ENCODE measurements at places on chromosomes 3 and 15.
A peak's percentile ranks its signal among the peaks of the same experiment; 100 is the strongest.

- no peak for DNase-seq
Measured at GRCh38 chr15:79919090-79919748, 22.4 kb upstream of the MTHFS start.

GRCh38 chr3:33868309-33868708 is 69.9 kb downstream of the PDCD6IP start:
- DNase-seq, result no peak

DNA sequence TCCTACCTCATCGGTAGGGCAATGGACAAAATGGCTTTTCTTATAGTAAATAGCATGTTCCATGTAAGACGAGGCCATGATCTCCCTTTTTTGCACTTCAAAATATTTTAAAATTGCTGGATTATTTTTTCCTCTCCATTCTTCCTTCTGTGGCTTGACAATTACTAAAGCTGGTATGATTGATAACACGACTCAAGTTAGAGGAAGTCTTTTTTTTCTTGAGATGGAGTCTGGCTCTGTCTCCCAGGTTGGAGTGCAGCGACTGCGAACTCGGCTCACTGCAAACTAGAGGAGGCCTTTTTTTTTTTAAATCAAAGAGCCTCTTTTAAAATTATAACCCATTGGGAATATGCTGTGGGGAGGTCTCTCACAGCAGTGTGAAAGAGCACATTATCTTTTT is 124.5 kb upstream of the TBL1XR1 start:
- DNase-seq, result no peak

- no peak for DNase-seq
Measured at GRCh38 chr3:172782235-172782634, 31.7 kb downstream of the ECT2 start.

DNA sequence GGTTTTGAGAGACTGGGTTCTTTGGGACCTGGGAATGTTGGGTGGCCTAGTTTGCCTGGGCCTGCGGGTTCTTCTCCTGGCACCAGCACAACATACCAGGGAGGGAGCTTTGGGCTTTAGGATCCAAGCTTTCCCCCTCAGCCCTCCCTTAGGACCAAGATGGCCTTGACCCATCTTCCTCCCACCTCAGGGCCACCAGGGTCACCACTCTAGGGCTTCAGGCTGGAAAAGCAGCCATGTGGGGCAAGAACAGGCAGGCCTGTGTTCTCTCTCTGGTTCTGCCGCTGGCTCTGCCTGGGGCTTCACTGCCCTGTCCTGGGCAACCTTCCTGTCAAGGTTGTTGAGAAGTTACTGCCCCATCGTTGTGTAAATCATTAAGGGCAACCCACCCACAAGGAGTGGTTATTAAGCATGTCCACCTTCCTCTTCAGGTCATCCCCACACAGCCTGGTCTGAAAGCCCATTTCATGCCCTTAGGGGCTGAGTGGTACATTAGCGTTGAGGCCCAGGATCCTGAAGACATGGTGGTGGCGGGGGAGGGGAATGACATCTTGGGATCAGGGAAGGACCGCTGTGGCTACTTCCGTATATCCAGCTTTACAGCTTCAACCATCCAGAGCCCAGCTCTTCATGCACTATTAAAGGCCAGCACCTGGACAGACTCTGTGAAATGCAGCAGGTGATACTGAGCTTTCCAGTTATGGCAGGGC is 652 bp downstream of the DUOX1 start:
- DNase-seq, result no peak

DNA sequence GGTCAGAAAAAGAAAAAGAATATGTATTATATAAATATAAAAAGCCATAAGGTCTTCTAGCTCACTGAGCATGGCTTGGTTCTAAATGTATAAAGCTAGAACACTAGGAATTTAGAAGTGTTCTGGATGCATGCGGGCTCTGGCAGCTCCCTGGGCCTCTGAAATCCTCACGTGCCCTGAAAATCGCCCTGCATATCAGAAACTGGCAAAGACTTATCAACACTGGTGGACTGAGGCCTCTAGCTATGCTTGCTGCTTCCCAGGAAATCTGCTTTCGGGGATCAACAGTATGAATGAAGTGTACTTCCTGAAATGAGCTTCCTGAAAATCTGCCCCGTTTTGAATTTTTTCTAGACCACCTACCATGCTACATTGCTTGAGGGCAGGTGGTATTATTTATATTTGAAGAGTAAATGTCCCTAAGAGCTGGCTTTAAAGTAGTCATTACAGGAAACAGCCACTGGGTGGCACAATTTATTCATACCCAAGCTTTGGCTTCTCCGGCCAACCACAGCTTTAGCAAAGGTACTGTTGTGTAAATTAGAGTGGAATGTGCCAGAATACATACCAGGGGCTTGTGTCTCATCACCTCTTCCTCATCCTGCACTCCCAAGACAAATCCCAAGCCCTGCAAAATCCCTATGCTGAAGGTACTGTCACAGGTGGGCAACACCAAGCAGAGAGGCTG is 17.7 kb downstream of the CRTAP start:
- DNase-seq, result no peak

DNA sequence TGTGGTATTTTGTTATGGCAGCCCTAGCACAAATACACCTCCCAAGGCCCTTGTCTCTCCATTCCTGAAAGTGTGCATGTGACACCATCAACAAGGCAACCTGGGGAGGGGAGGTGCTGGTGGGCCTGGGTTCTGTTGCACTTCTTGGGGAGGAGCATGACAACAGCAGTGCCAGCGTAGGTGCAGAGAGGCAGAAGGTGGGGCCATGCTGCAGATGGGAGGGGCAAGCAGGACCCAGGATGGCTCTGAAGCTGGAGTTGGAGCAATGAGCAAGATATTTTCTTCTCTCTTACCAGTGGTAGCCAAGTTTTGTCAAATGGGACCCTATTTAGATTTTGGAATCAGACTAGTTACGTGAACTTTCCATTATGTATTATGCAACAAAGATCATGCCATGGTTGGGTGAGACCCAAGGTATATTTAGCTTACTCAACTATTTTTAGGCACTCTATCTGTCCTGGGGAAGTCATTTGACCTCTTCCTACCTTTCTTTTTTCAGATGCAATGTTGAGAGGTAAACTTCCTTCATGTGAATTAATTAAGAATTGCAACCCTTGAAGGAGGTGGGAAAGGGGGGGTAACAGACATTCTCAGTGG is 3.4 kb downstream of the FYCO1 start:
- no peak for DNase-seq

GRCh38 chr3:21624524-21624923 is 126.5 kb downstream of the ZNF385D start:
- no peak for DNase-seq

GRCh38 chr3:194208709-194209108 is 72.8 kb downstream of the HES1 start:
- no peak for DNase-seq

- DNase-seq, result no peak
Measured at GRCh38 chr3:195221015-195221853, 49.7 kb downstream of the XXYLT1 start.

- DNase-seq, result no peak
Measured at GRCh38 chr15:53976844-53977392, 1.3 kb upstream of the UNC13C start.

GRCh38 chr15:78347586-78348543 is 7.7 kb downstream of the CRABP1 start:
- no peak for DNase-seq

DNA sequence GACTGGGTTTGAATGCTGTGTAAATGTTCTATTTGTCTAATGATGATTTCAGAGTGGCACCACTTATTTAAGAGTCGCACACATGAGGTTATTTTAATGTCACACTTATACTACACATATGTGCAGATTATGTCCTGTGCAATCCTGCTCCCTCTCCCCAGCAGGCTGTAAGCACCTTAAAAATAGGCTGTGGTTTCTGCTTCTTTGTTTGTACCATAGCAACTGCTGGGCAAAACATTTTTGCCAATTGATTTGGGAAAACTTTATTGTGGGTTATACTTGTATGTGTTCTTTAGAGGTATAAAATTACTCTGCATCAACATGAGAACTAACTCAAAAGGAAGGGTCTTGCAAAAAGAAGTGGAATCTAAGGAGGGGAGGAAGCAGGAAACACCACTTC is 318.5 kb downstream of the NTRK3 start:
- DNase-seq, result no peak

GRCh38 chr3:178083906-178084866 is 452.1 kb upstream of the KCNMB2 start:
- no peak for DNase-seq

DNA sequence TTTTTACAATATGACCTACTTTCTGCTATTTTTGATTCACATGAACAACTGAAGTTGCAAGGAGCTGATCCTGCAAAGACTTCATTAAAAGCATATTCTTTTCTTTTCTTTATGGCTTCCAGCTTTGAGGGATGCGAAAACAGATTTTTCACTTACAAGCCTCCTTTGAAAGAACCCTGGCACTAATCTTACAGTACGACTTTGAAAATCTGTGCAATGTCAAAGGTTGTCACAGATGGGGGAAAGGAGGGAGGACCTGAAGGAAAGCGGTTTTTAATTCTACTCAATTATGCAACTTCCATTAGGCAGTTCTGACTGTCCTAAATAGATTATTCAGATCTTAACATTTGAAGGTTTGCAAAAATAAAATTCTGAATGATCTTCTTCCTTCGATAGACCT is 130.5 kb downstream of the TNIK start:
- no peak for DNase-seq

DNA sequence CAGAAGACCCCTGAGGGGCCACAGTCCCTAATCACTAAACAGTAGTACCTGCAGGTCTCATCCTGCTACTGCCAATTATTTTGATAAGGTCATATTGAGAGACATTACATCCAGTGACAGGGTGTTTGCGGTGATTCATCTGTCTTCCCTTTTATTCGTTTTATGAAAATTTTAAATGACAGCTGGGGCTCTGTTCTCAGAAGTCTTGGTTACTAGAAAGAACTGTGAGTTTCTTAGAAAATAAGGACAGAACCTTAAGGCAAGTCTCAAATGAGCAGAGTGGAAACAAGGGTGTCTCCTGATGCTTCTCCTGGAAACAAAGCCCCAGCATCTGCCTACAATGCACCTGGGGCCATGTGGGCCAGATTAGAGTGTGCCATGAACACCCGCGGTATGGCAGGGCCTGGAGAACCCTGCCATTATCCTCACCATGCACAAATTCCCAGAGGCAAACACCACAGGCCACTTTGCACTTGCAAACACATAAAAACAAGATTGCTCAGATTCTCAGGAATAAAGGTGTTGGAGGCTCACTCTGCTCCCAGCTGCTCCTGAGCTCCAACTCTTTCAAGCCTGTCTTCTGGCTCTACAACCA is 66.3 kb upstream of the IQSEC1 start:
- no peak for DNase-seq

DNA sequence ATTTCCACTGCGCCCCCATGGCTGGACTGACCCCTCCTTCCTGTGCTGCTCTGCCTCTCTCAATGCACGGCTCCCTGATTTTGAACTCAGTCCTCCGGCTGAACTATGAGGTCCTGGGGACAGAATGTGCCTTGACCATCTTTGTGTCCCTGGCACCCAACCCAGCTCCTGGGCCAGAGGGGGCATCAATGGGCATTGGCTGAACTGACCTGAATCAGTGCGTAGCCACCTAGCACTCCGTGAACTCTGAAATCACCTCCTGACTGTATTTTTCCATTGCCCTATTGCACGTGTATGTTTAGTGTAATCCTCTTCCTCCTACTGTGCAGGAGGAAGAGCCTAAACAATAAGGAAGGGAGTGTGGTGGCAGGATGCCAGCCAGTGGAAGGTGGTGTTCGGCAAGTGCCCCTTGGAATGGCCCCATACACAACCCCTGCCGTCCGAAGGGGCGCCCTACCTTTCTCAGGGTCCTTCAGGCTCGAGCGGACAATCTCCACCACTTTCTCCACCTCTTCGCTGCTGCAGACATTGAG is 33.5 kb downstream of the BDH1 start:
- no peak for DNase-seq

DNA sequence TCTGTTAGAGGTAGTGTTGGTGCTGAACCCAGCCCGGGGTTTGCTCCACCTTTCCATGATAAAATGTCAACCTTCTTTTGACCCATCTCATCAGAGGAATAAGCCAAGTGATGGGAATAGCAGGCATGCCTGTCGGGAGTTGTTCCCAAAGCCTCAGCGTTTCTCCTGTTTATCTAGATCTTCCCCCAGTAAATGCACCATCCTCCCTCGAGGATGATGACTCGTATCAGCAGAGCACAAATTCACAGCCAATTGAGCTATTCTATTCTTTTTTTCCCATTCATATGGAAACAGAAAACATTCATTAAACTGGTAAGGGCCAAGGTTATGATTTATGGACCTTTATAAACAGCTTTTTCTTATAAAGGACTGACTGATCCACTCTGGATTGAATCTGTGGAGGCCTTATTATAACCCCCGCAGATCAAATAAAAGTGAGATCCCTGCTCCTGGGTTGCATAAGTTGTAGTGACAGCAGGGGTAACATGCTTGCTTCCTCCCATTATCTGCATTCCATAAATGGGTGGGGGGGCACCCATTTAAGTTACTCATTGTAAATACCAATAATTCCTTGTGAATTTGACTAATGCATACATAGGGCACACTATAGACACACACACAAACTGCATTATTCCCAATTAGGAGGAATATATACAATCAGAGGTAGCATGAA is 207.3 kb downstream of the PLCL2 start:
- DNase-seq, result no peak

- no peak for DNase-seq
Measured at GRCh38 chr3:172675441-172676193, 35.2 kb downstream of the NCEH1 start.

- DNase-seq, result no peak
Measured at GRCh38 chr3:24687671-24688070, 193.0 kb upstream of the THRB start.

DNA sequence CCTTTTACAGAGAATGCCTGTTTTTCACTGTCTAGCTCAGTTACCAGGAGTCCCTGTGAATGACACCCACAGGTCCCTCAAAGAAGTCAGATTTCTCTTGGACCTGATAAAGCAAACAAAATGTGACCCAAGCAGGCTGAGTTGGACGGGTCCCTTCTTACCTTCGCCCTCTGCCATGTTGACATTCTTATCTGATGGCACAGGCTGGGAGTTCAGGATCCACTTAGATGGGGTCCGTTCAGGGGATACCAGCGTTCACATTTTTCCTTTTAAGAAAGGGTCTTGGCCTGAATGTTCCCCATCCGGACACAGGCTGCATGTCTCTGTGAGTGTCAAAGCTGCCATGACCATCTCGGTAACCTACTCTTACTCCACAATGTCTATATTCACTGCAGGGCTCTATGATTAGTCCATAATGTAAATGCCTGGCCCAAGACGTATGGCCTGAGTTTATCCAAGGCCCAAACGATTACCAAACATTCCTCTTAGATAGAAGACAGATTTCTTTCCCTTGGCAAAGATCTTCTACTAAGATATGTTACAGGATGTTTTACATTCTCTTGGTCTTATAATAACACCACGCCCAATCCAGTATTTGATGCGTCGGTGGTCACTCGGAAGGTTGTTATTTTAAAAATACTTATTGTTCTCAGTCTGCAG is 179.1 kb downstream of the THSD4 start:
- DNase-seq, result no peak

GRCh38 chr3:178491751-178492150 is 44.5 kb upstream of the KCNMB2 start:
- DNase-seq, result no peak

GRCh38 chr3:150082898-150083654 is 112.4 kb upstream of the PFN2 start:
- no peak for DNase-seq

- DNase-seq, result no peak
Measured at GRCh38 chr15:92772626-92773244, 117.2 kb upstream of the FAM174B start.

GRCh38 chr15:95262866-95263564 is 1031.7 kb downstream of the MCTP2 start:
- DNase-seq, result no peak

- peak; percentile 8 for DNase-seq
Measured at GRCh38 chr15:74291101-74292071, 55.3 kb downstream of the CCDC33 start.
